Fibroblast of lung (primary cell): ENCODE measurements at places on chromosomes 3 and 15. TPM values are rescaled to one million over a fixed set of nuclear protein-coding genes. Genes with fewer than 3 reads are reported as not detected.

The DNASE1L3 gene
- not detected in 2 replicates for total RNA-seq

The RGMA gene
- total RNA-seq = 1.3 and 1.5 TPM in 2 replicates

The NUP210 gene
- total RNA-seq = 0.26 and 0.33 TPM in 2 replicates

The APBA2 gene
- 18.2 and 20.3 TPM in 2 replicates for total RNA-seq

The NISCH gene
- total RNA-seq = 51.4 and 69.9 TPM in 2 replicates

The TRANK1 gene
- 20.3 and 28.6 TPM in 2 replicates for total RNA-seq

The SERP1 gene
- total RNA-seq = 116 and 135 TPM in 2 replicates

The TMEM207 gene
- total RNA-seq = not detected in 2 replicates

The CRYGS gene
- 0.99 and 1.0 TPM in 2 replicates for total RNA-seq

The KIAA1143 gene
- 18.3 and 20.0 TPM in 2 replicates for total RNA-seq

The CFAP91 gene
- 0.17 and 0.77 TPM in 2 replicates for total RNA-seq

The FOXB1 gene
- not detected in 2 replicates for total RNA-seq

The TNFAIP8L3 gene
- 10.7 and 12.3 TPM in 2 replicates for total RNA-seq

The DNAJB11 gene
- total RNA-seq = 33.1 and 37.5 TPM in 2 replicates

The C3orf49 gene
- total RNA-seq = not detected in 2 replicates

The GOLGA8Q gene
- 0.33 and 1.3 TPM in 2 replicates for total RNA-seq

The NFKBIZ gene
- total RNA-seq = 15.4 and 38.8 TPM in 2 replicates

The PLIN1 gene
- 0.50 and 0.51 TPM in 2 replicates for total RNA-seq

The DPPA4 gene
- total RNA-seq = 0.26 TPM in 1 of 2 replicates, not detected in the other

The CRBN gene
- total RNA-seq = 67.4 and 87.1 TPM in 2 replicates

The GRAMD1C gene
- 2.1 and 7.8 TPM in 2 replicates for total RNA-seq

The RASL12 gene
- 49.3 and 50.5 TPM in 2 replicates for total RNA-seq

The CCR5 gene
- under 0.01 TPM in 2 replicates for total RNA-seq

The TGFBR2 gene
- 86.5 and 93.0 TPM in 2 replicates for total RNA-seq

The HEG1 gene
- 69.9 and 137 TPM in 2 replicates for total RNA-seq

The WWTR1 gene
- 13.7 and 14.1 TPM in 2 replicates for total RNA-seq

The TLR9 gene
- under 0.01 TPM in 1 of 2 replicates, not detected in the other for total RNA-seq

The KNL1 gene
- total RNA-seq = 2.1 and 5.0 TPM in 2 replicates

The FMN1 gene
- 27.7 and 43.8 TPM in 2 replicates for total RNA-seq

The CCR8 gene
- total RNA-seq = not detected in 2 replicates

The CPLX3 gene
- not detected in 2 replicates for total RNA-seq

The SPINK8 gene
- total RNA-seq = not detected in 2 replicates

The LEKR1 gene
- 0.26 and 1.3 TPM in 2 replicates for total RNA-seq

The RHO gene
- total RNA-seq = not detected in 2 replicates

The NECTIN3 gene
- total RNA-seq = 45.2 and 58.1 TPM in 2 replicates

The CHRNB4 gene
- total RNA-seq = not detected in 2 replicates

The RYR3 gene
- total RNA-seq = 0.17 and 0.26 TPM in 2 replicates

The CCR1 gene
- 1.3 and 6.6 TPM in 2 replicates for total RNA-seq

The SHF gene
- 3.3 and 3.6 TPM in 2 replicates for total RNA-seq

The SNX22 gene
- 0.17 and 0.26 TPM in 2 replicates for total RNA-seq

The PROK2 gene
- total RNA-seq = not detected in 2 replicates

The CPA3 gene
- not detected in 2 replicates for total RNA-seq

The HRG gene
- not detected in 2 replicates for total RNA-seq

The ARMC8 gene
- 45.9 and 49.6 TPM in 2 replicates for total RNA-seq
